ENCODE measurements at places on chromosomes 12 and 14. TPM values are rescaled to one million over a fixed set of nuclear protein-coding genes. Genes with fewer than 3 reads are reported as not detected.

The KERA gene
- 0.21 TPM for polyA plus RNA-seq

- DNase-seq: no peak
Observed at GRCh38 chr14:65336191-65336591, 76.3 kb upstream of the FUT8 start.

- no peak for DNase-seq
Observed at GRCh38 chr12:124804011-124804621, 59.5 kb downstream of the SCARB1 start.

DNA sequence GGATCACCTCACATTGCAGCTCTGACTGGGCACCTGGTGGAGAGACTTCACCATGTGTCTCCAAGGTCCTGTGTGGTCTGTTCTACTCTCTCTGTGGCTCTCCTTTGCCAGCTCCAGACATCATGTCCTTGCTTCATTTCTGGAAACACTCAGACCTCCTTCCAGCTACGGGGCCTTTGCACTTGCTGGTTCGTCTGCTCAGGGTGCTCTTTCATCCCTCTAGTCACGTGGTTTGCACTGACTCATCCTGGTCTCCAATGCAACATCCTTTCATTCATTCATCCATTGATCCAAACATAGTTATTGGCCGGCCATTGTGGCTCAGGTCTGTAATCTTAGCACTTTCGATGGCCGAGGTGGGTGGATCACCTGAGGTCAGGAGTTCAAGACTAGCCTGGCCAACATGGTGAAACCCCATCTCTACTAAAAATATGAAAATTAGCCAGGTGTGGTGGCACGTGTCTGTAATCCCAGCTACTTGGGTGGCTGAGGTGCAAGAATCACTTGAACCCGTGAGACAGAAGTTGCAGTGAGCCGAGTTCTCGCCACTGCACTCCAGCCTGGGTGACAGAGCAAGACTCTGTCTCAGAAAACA is 23.9 kb upstream of the CCDC63 start:
- DNase-seq: no peak
